Right kidney (tissue), 9 donors: ENCODE measurements at places on chromosomes 6 and 20.

DNA sequence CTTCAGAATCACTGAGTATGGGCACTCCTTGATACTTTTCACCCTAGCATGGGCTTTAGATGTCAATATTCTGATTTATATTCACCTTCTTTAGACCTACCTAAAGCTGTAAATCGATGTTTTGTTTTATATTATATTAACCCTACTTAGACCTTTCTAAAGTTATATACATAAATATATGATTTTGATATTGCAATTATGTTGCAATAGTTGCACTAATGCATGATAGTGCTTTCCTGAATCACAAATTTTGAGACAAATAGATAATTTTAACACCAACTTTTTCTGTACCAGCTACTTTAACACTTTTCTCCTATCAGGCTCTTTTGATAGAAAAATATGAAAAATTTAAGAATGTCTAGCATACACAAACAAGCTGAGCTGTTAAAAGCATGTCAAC, 34.0 kb upstream of the JAG1 start:
- no peak for DNase-seq

DNA sequence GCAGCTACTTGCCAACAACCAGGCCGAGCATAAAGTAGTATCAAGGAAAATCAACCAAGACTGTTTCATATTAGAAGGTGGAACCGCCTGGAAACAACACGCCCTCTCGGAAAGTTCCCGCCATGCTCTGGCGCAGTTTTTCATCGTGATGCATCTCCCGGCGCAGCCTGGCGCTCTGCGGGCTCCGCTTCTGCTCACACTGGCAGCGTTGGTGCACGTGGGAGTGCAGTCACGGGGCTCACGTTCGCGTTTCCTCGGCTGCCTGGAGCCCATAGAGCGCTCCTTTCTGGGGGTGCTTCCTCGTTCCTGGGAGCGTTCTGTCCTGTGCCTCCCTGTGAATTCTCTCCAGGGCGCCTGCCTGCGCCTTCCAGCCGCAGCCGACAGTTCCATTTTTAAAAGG, 227.3 kb downstream of the TBXT start:
- no peak for DNase-seq

DNA sequence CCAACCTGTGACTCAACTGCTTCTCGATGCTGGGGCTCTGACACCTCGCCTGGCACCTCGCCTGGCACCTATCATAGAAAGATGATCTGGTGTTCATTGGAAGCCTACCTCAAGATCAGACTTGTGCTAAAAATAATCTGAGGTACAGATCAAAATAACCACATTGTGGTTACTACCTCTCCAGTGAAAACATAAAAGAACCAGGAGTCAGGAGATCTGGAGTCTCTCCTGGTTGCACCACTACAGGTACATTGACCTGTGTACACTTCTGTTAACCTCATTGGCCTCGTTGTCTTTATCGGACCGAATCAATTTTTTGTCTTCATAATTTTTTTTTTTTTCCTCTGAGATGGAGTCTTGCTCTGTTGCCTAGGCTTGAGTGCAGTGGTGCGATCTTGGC, 695.9 kb downstream of the HDGFL1 start:
- DNase-seq: no peak

DNA sequence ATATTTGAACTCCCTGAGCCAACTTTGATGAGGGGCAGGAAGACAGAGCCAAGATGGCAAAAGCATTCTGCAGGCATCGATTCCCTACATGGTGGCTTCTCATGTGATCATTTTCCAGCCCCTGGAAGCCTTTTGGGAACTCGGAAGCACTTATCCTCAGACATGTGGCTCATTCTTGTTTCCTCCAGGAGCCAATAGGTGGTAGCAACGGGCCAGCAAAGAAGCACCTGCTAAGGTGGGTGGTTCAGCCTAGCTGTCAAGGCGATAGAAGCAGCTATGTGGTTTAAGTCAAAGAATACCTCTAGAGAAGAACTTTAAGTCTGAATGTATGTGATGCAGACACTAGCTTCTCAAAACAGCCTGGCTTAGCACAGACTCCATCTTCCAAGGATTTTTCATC, 64.9 kb upstream of the PAX1 start:
- DNase-seq: no peak

GRCh38 chr6:164753517-164753916, 555.9 kb downstream of the C6orf118 start:
- DNase-seq: no peak
